NCI-H226 (cell line): ENCODE measurements at places on chromosomes 16 and 17.
A peak's percentile ranks its signal among the peaks of the same experiment; 100 is the strongest.

DNA sequence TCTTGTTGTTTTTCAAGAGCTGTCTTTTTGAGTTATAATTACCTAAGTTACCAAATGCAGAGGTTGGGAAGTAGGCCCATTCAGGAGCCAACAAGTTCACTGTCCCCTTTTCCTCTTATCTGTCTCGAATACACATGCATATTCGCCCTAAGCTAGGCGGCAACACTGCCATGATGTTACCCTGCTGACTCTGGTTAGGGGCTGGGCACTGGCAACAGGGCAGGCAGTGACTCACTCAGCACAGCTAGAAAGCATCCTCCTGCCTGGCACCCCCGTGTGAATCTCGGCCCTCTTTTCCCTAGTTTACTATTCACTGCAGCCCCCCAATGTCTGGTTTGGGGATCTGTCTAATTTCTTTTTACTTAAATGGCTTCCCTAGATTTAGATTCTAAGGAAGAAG, 13.8 kb downstream of the DBF4B start:
- no peak for DNase-seq

DNA sequence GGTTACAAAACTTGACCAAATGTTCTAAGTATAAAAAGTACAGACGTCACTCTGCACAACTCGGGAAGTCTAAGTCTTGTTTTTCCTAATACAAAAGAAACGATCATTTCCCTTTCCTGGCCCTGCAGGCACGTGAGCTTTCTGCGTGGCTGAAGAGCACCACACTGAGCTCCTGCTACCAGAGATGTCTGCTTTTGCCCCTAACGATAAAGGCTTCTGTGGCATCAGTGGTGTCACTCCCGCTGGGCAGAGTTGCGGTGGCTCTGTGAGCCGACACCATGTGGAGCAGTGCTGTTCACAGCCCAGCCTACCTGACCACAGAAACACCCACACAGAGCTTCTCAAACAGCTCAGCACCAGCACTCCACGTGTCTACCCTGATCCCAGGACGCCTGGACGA, 20.5 kb downstream of the EMC8 start:
- no peak for DNase-seq

GRCh38 chr17:37720989-37721388, 23.9 kb downstream of the HNF1B start:
- no peak for DNase-seq

DNA sequence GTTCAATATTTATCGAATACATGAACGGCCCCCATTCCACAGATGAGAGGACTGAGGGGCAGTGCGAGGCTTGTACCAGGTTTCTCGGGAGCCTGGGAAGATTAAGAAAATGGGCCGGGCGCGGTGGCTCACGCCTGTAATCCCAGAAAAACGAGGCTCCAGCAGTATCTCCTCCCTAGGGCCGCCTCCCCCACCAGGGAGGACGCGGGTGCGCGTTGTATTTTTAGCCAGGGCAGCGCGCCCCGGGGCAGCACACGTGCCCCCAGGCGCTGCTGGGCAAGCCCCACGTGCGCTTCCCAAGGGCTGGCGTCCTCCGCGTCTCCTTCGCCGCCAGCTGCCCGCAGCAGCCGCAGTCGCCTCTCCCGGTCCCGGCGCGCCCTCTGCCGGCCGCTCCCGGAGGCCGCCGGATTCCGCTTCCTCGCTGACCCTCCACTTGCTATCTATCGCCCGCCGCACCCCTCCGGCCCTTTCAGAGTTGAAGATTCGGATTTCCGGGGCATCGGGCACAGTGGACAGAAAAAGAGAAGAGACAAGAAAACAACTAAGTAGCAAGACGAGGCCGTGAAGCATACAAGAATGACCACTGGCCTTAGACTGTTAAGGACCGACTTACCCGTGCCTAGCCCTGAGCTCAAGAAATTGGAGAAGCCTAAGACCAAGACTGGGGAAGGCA, 1.9 kb upstream of the YBX2 start:
- peak; percentile 82 for DNase-seq
